ENCODE measurements at places on chromosomes 11 and 22.
A peak's percentile ranks its signal among the peaks of the same experiment; 100 is the strongest.

GRCh38 chr11:106697058-106697457, 321.2 kb downstream of the GUCY1A2 start:
- no peaks in the 10 kb centered on the region for H3K4me1 ChIP-seq
- no peak overlapping the region for H3K27ac ChIP-seq
- no peaks in the 10 kb centered on the region for H3K27me3 ChIP-seq
- H3K4me3 ChIP-seq: no peak overlapping the region
- no peak for DNase-seq

DNA sequence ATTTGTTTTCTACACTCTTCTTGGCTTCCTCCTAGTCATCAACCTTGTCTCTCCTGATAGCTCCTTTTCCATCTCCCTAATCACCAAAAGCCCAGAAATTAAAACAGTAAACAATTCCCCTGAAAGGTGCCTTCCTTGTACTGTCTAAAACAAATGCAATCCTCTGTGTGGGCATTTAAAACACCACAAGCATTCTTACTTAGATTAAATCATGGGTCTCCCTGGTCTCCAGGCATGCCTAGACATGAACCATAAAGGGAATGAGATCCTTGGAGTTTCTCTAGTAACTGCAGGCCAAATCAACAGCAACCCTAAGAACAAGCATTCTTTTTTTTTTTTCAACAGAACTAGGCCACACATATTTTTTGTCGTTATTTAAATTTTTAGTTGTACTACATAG, 1.9 kb downstream of the BTG4 start:
- no peaks in the 10 kb centered on the region for H3K36me3 ChIP-seq
- H3K4me3 ChIP-seq: no peak overlapping the region
- no peaks in the 10 kb centered on the region for H3K4me1 ChIP-seq
- no peaks in the 10 kb centered on the region for H3K27me3 ChIP-seq
- H3K27ac ChIP-seq: no peak overlapping the region

DNA sequence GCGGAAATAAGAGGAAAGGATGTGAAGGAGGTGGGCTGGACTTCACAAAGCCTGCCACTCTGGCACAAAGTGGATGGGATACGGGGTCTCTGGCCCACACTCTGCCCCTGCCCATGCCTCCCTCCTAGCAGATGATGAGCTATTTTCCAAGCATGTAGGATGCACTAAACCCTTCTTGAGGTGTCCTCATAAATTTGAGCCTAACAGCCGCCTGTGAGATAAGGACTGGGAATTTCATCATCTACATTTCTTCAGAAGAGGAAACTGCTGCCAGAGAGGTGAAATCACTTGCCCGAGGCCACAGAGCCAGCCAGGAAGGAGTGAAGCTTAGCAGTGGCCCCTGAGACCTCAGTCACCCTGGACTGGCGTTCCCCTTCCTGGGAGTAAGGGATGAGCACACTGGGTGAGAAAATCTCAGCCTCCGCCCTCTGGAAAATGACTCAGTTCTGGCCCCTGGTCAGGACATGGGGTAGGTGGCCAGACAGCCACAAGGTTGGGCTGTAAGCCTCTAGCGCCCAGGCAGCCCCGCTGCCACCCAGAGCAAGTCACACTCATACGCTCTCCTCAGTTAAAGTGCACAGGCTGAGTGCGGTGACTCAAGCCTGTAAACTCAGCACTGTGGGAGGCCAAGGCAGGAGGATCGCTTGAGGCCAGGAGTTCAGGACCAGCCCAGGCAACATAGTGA, 27.9 kb downstream of the MB start:
- no peak overlapping the region for H3K4me3 ChIP-seq
- peak; percentile 53 for DNase-seq
- H3K4me1 ChIP-seq: peaks cover 46% of the 10 kb centered on the region

DNA sequence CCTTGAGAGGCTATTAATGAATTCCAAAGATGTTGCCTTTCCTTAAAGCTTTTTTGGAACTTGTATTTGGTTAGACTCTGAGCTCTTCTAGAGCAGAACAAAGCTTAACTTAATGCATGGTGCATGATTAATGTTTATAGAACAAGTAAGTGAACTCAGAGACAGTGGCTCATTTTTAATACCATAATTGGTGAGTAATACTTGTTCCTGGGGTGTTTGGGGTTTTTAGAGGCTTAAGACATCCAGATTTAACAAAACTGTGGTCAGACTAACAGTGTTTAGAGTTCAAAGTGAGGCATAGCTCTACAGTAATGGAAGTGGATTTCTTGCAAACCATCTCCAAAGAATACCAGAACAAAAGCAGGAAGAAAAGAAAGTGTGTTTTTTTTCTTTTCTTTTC, 73.7 kb upstream of the CTSC start:
- no peaks in the 10 kb centered on the region for H3K4me1 ChIP-seq
- no peak overlapping the region for H3K4me3 ChIP-seq
- no peak for DNase-seq
- no peaks in the 10 kb centered on the region for H3K36me3 ChIP-seq
- H3K27ac ChIP-seq: no peak overlapping the region
- no peaks in the 10 kb centered on the region for H3K27me3 ChIP-seq

DNA sequence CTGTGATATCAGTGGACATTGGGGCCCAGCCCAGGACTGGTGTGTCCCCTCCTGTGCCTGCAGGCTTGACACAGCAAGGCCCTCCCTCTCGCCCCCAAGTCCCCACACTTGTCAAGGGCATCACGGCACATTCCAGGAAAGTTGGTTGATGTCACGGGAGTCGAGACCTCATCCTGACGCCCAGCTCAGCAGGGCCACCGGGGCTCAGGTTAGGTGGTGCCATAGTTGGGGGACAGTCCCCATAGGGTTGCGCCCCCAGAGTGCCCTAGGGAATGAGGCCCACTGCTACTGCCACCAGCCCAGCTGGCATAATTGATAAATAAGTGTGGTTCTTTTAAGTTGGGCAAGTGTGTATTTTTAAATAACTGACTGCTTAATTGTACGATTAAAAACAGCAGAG, 28.3 kb upstream of the GRAMD4 start:
- no peak overlapping the region for H3K4me3 ChIP-seq
- H3K27me3 ChIP-seq: no peaks in the 10 kb centered on the region
- H3K27ac ChIP-seq: no peak overlapping the region
- no peaks in the 10 kb centered on the region for H3K4me1 ChIP-seq
- no peaks in the 10 kb centered on the region for H3K36me3 ChIP-seq
- DNase-seq: no peak

DNA sequence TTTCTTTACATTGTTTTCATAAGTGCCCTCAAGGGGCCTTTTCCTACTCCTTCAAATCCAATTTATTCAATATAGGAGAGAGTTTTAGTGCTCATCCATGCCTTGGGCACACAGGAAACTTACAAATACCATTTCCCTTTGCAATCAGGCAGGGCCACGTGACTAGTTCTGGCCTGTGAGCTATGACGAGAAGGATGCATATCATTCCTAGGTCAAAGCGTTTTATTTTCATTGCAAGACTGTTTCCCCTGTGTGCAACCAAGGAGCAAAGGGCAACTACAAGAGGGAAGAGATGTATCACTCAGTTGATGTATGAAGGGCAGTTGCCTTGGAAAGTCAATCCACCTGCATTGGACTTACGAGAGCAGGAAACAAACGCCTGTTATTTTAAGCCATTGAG, 1.9 kb upstream of the TRAF6 start:
- no peak overlapping the region for H3K27ac ChIP-seq
- no peaks in the 10 kb centered on the region for H3K36me3 ChIP-seq
- no peaks in the 10 kb centered on the region for H3K4me1 ChIP-seq
- H3K27me3 ChIP-seq: no peaks in the 10 kb centered on the region
- H3K4me3 ChIP-seq: no peak overlapping the region
- no peak for DNase-seq

GRCh38 chr11:130872102-130872501, 44.2 kb downstream of the SNX19 start:
- no peaks in the 10 kb centered on the region for H3K4me1 ChIP-seq
- no peak overlapping the region for H3K4me3 ChIP-seq
- no peaks in the 10 kb centered on the region for H3K27me3 ChIP-seq
- H3K27ac ChIP-seq: no peak overlapping the region
- DNase-seq: no peak
- peaks cover 10% of the 10 kb centered on the region for H3K36me3 ChIP-seq

- no peak overlapping the region for H3K27ac ChIP-seq
- DNase-seq: no peak
- H3K27me3 ChIP-seq: no peaks in the 10 kb centered on the region
- no peaks in the 10 kb centered on the region for H3K4me1 ChIP-seq
- no peaks in the 10 kb centered on the region for H3K36me3 ChIP-seq
- H3K4me3 ChIP-seq: no peak overlapping the region
Observed at GRCh38 chr11:91459840-91460239, 764.8 kb upstream of the FAT3 start.

DNA sequence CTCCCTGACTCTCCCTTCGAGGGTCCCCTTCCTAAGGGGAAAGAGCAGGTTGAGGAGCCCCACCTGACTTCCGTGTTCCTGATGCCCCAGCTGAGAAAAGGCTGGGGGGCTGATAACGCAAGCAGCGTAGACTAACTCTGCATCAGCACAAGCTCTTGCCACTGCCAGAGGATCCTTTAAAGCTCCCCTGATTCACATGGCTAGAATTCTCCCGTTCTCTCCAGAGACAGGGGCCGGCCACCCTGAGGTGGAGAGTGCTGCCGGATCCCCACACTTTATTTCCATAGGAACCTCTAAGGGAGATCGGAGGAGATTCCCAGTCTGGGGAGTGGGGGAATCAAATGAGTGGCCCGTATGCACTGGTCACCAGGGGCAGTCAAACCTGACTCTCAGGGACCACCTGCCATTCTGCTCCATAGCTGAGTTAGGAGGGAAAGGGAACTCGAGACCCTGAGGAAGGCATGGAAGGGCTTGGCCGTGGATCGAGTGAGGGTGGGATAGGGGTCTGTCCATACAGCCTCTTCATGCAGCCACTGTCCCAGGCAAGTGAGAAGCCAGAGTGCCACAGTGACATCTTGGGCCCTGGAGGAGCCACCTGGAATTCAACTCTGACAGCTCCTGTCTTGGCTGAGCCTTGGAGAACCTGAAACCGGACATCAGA, 1.4 kb upstream of the VSIG10L2 start:
- no peak overlapping the region for H3K27ac ChIP-seq
- H3K4me3 ChIP-seq: no peak overlapping the region
- H3K27me3 ChIP-seq: no peaks in the 10 kb centered on the region

GRCh38 chr11:120117991-120118390, 19.9 kb downstream of the TRIM29 start:
- no peaks in the 10 kb centered on the region for H3K4me1 ChIP-seq
- DNase-seq: no peak
- no peak overlapping the region for H3K27ac ChIP-seq
- no peak overlapping the region for H3K4me3 ChIP-seq
- no peaks in the 10 kb centered on the region for H3K36me3 ChIP-seq

GRCh38 chr11:128759597-128759996, 65.7 kb downstream of the FLI1 start:
- H3K4me3 ChIP-seq: no peak overlapping the region
- DNase-seq: no peak
- H3K4me1 ChIP-seq: peaks cover 3% of the 10 kb centered on the region
- H3K27ac ChIP-seq: no peak overlapping the region
- no peaks in the 10 kb centered on the region for H3K27me3 ChIP-seq
- H3K36me3 ChIP-seq: no peaks in the 10 kb centered on the region

DNA sequence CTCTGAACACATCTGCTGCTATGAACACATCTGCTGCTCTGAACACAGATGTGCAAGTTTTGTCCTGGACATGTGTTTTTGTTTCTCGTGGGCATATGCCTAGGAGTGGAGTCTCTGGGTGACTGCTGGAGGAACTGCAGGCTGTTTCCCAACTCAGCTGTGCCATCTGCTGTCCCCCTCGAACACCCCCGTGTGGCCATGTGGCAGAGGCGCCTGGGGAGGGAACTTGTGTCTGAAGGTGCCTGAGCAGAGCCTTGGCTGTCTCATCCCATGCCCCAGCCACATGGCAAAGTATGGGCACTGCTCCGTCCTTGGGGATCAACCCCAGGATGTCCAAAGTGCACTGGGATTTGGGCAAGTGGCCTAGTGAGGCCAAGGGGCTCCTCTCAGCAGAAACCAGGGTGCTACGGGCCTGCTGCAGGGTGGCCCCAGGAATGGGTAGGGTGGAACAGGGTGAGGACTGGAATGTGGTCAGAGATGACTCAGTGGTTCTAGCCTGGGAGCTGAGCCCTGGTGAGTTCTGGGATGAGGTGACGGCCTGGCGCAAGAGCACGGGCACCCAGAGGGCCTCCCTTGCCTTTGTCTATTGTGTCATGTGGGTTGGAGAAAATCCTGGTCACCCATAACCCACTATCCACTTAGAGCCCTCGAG, 14.7 kb downstream of the GATD1 start:
- no peaks in the 10 kb centered on the region for H3K27me3 ChIP-seq
- DNase-seq: no peak
- H3K36me3 ChIP-seq: peaks cover 53% of the 10 kb centered on the region
- H3K4me1 ChIP-seq: no peaks in the 10 kb centered on the region

- peaks cover 27% of the 10 kb centered on the region for H3K36me3 ChIP-seq
- no peak overlapping the region for H3K27ac ChIP-seq
- H3K4me1 ChIP-seq: peaks cover 27% of the 10 kb centered on the region
- DNase-seq: no peak
- H3K4me3 ChIP-seq: no peak overlapping the region
Observed at GRCh38 chr11:73869332-73869949, 7.2 kb downstream of the COA4 start.

- DNase-seq: no peak
- H3K36me3 ChIP-seq: no peaks in the 10 kb centered on the region
- no peak overlapping the region for H3K27ac ChIP-seq
- H3K27me3 ChIP-seq: 0 out of 2 replicates have a peak, but pooled peaks cover 7% of the 10 kb centered on the region
- no peak overlapping the region for H3K4me3 ChIP-seq
Observed at GRCh38 chr22:45879552-45879949, 97.4 kb downstream of the WNT7B start.

GRCh38 chr11:125114518-125114917, 3.1 kb upstream of the TMEM218 start:
- H3K36me3 ChIP-seq: no peaks in the 10 kb centered on the region
- DNase-seq: no peak
- H3K27ac ChIP-seq: no peak overlapping the region
- no peaks in the 10 kb centered on the region for H3K4me1 ChIP-seq
- H3K27me3 ChIP-seq: no peaks in the 10 kb centered on the region
- no peak overlapping the region for H3K4me3 ChIP-seq

- no peaks in the 10 kb centered on the region for H3K27me3 ChIP-seq
- H3K36me3 ChIP-seq: peaks cover 13% of the 10 kb centered on the region
- H3K4me3 ChIP-seq: no peak overlapping the region
- H3K4me1 ChIP-seq: no peaks in the 10 kb centered on the region
- H3K27ac ChIP-seq: no peak overlapping the region
Observed at GRCh38 chr11:77332259-77332658, 30.8 kb upstream of the GDPD4 start.

GRCh38 chr22:21020802-21021429, 6.0 kb downstream of the P2RX6 start:
- H3K4me3 ChIP-seq: no peak overlapping the region
- H3K36me3 ChIP-seq: no peaks in the 10 kb centered on the region
- peaks cover 8% of the 10 kb centered on the region for H3K4me1 ChIP-seq
- DNase-seq: no peak

- H3K27ac ChIP-seq: no peak overlapping the region
- no peaks in the 10 kb centered on the region for H3K36me3 ChIP-seq
- H3K4me1 ChIP-seq: no peaks in the 10 kb centered on the region
- DNase-seq: peak; percentile 6
Observed at GRCh38 chr11:18927550-18928322, 11.5 kb downstream of the MRGPRX1 start.

- peak; percentile 84 for DNase-seq
- H3K27ac ChIP-seq: peak overlapping the region; percentile 8
- peaks cover 17% of the 10 kb centered on the region for H3K4me1 ChIP-seq
- H3K36me3 ChIP-seq: no peaks in the 10 kb centered on the region
- no peaks in the 10 kb centered on the region for H3K27me3 ChIP-seq
Observed at GRCh38 chr22:45552580-45553350, 50.1 kb downstream of the FBLN1 start.
